Chondrocyte (in vitro differentiated cells): ENCODE measurements at places on chromosomes 6 and 20. TPM values are rescaled to one million over a fixed set of nuclear protein-coding genes. Genes with fewer than 3 reads are reported as not detected.

SOBP gene
- 6.6 to 9.8 TPM (median 6.7 TPM) in 3 replicates for total RNA-seq

MRAP2 gene
- 17.6 to 47.0 TPM (median 19.5 TPM) in 3 replicates for total RNA-seq

- H3K4me1 ChIP-seq, result peaks cover 29% of the 10 kb centered on the region
- no peak overlapping the region for H3K27ac ChIP-seq
- no peak overlapping the region for H3K4me3 ChIP-seq
- no peaks in the 10 kb centered on the region for H3K36me3 ChIP-seq
- no peak for DNase-seq
Measured at GRCh38 chr6:126812010-126812409, 306.5 kb upstream of the RSPO3 start.

DNA sequence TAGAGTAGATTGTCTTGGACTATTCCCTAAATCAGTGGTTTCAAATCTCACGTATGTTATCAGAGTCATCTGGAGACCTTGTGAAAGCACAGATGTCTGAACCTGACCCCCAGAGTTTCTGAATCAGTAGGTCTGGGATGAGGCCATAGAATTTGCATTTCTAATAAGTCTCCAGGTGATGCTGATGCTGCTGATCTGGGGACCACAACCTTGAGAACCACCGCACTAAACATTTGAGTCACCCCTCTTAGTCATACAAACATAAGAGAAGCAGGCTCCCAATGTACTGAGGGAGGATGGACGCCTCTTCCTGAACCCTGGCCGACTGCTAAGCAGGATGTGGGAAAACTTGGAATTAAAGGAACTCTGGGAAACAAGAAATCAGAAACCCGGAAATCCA is 187.8 kb upstream of the PRDM1 start:
- peaks cover 7% of the 10 kb centered on the region for H3K27me3 ChIP-seq
- H3K4me3 ChIP-seq, result no peak overlapping the region
- DNase-seq, result no peak
- H3K4me1 ChIP-seq, result no peaks in the 10 kb centered on the region

DNA sequence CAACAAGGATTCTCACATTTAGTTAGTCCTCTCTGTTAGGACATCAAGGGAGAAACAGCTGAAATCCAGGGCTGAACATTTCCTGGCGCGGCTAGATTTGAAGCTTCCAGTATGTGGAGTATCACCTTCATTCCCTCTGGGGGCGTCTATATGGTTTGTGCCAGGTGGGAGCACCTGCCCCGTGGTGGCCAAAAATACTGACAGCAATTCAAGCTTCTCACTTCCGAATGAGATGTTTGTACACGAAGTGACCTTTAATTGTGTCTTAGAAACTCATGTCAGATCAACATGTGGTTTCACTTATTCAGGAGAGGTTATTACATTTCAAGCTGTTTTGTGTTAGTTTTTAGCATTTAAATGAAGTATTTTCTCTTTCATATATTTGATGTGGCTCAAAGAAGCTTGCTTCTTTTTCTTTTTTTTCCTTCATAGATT is 67.3 kb upstream of the ZNF217 start:
- H3K27ac ChIP-seq, result no peak overlapping the region
- H3K27me3 ChIP-seq, result no peaks in the 10 kb centered on the region
- DNase-seq, result no peak
- H3K4me3 ChIP-seq, result no peak overlapping the region

DNA sequence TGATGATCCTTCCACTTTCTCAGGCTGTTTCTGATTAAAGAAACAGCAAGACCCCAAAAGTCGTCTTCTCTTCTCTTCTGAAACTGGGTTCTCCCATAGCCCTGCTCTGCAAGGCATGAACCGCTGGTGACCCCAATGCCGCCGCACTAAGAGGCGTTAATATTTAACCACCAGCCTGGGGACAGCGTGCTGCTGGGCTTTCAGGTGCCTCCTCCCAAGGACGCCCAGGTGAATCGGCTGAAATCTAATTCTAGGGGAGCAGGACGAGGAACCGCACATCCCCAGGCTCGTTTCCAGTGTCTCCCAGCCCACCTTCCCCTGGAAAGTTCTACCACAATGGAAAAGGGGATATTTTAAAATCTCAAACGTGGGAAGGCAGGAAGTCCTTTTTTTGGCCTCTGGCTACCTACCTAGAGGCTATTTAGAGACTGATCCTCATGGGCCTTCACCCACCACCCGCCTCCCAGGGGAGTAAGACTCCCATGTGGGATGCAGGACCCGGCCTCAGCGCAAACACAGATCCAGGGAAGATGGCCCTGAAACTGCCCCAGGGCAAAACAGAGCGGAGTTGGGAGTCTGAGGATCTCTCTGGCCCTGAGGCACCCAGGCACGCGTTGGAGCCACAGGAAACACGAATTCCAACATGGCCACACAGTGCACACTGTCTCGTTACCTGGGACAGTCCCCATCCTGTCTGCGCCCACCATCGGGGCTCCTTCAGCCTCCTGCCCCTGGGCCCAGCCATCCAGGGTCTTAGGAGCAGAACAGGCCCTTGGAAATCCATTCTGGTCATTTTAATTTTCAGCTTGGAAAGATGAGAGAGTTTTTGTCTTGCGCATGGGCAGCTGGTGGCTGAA is 56.2 kb downstream of the BMP7 start:
- no peak overlapping the region for H3K4me3 ChIP-seq
- H3K27me3 ChIP-seq, result peaks cover 8% of the 10 kb centered on the region
- H3K4me1 ChIP-seq, result peaks cover 19% of the 10 kb centered on the region
- H3K27ac ChIP-seq, result no peak overlapping the region
- DNase-seq, result no peak
- peaks cover 4% of the 10 kb centered on the region for H3K36me3 ChIP-seq

DNA sequence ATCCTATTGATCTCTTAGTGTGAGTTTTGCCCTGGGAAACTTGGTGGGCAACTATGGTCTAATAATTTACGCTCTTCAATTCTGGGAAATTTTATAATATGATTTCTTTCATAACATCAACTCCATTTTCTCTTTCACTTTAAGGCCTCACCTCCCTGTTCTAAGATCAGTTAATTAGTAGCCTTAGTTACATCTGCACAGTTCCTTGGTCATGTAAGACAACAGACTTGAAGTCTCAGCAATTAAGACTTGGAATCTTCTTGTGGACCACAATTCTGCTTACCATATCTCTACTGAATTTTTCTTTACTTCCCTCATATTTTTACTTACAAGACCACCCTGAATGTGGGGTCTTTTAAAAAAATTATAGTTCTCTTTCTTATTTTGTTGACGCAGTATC is 8.7 kb downstream of the ENPP3 start:
- no peaks in the 10 kb centered on the region for H3K27me3 ChIP-seq
- H3K4me1 ChIP-seq, result no peaks in the 10 kb centered on the region
- DNase-seq, result no peak
- no peak overlapping the region for H3K27ac ChIP-seq
- no peak overlapping the region for H3K4me3 ChIP-seq

DNA sequence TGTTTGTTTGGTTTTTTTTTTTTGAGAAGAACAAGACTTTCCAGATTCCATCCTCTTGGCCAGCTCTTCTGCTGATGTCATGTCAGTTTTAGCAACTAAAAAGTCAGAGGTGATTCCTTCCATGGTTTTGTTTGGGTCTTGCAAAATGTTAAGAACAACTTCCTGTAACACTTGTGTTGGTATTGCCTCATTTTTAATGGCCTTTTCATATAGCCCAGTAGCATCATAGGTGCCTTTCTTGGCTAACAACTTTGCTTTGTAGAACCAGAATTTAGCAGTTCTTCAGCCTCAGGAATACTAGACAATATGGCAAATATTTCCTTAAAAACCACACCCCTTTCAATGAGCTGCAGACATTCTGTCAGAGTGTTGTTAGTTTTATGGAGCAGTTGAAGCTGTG is 99.5 kb upstream of the SIRPG start:
- H3K4me1 ChIP-seq, result peaks cover 6% of the 10 kb centered on the region
- no peak overlapping the region for H3K27ac ChIP-seq
- H3K36me3 ChIP-seq, result peaks cover 1% of the 10 kb centered on the region
- no peak overlapping the region for H3K4me3 ChIP-seq

DNA sequence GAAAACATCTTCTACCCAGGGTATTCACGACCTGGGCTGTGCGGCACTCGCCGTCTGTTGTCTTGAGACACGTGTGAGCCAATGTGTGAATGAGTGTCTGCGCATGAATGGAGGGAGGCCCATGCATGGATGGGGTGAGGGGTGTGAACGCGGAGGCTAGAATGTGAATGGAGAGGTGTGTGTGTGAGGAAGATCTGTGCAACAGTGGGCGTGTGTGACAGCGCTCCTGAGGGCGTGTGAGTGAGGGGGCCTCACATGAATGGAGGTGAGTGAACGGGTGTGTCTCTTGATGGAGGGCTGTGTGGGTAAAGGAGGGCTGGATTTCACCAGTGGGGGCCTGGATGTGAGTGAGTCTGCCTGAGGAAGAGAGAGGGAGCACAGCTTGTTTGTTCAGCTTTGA is 146.0 kb downstream of the LRFN2 start:
- H3K27me3 ChIP-seq, result peaks cover 5% of the 10 kb centered on the region
- peaks cover 6% of the 10 kb centered on the region for H3K4me1 ChIP-seq
- H3K4me3 ChIP-seq, result no peak overlapping the region
- H3K27ac ChIP-seq, result no peak overlapping the region
- DNase-seq, result no peak

- DNase-seq, result no peak
- H3K27ac ChIP-seq, result no peak overlapping the region
- H3K27me3 ChIP-seq, result peaks cover 29% of the 10 kb centered on the region
- peaks cover 7% of the 10 kb centered on the region for H3K4me1 ChIP-seq
- H3K36me3 ChIP-seq, result no peaks in the 10 kb centered on the region
Measured at GRCh38 chr20:48220033-48220633, 434.9 kb upstream of the SULF2 start.

DNA sequence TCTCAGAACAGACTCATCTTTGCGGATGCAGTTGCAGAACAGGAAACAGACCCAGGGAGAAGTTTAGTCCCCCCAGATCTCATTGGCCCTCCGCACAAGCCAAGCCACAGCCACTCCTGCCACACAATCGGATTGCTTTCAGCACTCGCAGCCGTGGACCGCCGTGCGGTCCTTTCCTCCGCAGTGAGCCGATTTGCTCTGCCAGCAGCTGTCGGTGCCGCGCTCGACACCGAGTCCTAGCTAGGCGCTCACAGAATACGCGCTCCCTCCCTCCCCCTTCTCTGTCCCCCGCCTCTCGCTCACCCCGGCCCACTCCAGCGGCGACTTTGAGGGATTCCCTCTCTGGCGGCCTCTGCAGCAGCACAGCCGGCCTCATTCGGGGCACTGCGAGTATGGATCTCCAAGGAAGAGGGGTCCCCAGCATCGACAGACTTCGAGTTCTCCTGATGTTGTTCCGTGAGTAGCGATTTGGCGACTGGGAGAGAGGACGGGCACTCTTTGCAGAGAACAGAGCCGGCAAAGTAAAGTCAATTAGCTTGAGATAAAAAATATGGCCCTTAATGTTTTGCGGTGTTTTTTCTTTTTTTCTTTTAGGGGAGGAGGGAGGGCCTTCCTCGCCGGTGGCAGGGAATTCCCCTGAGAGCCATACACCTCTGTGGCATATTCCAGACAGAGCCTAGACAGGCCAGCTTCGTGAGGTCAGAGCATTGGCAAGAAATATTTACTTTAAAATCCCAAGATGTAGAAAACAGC is at the start of gene LAMP5:
Gene LAMP5 (plus strand): TSS at position 130 of the 753 bp plus-strand sequence. CDS start 263 bp downstream, at position 393.
- H3K4me1 ChIP-seq, result peaks cover 26% of the 10 kb centered on the region
- no peak for DNase-seq
- peaks cover 3% of the 10 kb centered on the region for H3K36me3 ChIP-seq

DNA sequence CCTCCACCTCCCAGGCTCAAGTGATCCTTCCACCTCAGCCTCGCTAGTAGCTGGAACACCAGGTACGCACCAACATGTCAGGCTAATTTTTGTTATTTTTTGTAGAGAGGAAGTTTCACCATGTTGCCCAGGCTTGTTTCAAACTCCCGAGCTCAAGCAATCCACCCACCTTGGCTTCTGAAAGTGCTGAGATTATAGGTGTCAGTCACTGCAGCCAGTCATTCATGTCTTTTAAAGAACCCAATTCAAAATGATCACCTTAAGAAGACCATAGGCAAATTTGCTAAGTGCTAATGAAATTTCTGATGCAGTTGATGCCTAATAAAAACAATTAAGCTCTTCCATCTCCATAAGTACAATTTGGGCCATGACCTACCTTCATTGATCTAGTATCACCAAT is 2.6 kb upstream of the VNN2 start:
- no peak overlapping the region for H3K27ac ChIP-seq
- no peaks in the 10 kb centered on the region for H3K36me3 ChIP-seq
- H3K4me3 ChIP-seq, result no peak overlapping the region
- no peak for DNase-seq
- H3K27me3 ChIP-seq, result peaks cover 2% of the 10 kb centered on the region

FRS3 gene
- 3.0 to 3.8 TPM (median 3.3 TPM) in 3 replicates for total RNA-seq

GRCh38 chr6:10343320-10343719 is 71.6 kb downstream of the TFAP2A start:
- H3K4me1 ChIP-seq, result no peaks in the 10 kb centered on the region
- no peaks in the 10 kb centered on the region for H3K27me3 ChIP-seq
- H3K4me3 ChIP-seq, result no peak overlapping the region
- H3K36me3 ChIP-seq, result no peaks in the 10 kb centered on the region
- H3K27ac ChIP-seq, result no peak overlapping the region
- DNase-seq, result no peak
